Esophagus muscularis mucosa (tissue), 4 donors: ENCODE measurements at places on chromosomes 2 and 18. TPM values are rescaled to one million over a fixed set of nuclear protein-coding genes. Genes with fewer than 3 reads are reported as not detected.

GRCh38 chr18:45874491-45875184, 49.2 kb downstream of the SIGLEC15 start:
- H3K27ac ChIP-seq = no peak overlapping the region
- no peak for DNase-seq
- H3K36me3 ChIP-seq = peaks cover 97% of the 10 kb centered on the region
- H3K4me3 ChIP-seq = no peak overlapping the region

DNA sequence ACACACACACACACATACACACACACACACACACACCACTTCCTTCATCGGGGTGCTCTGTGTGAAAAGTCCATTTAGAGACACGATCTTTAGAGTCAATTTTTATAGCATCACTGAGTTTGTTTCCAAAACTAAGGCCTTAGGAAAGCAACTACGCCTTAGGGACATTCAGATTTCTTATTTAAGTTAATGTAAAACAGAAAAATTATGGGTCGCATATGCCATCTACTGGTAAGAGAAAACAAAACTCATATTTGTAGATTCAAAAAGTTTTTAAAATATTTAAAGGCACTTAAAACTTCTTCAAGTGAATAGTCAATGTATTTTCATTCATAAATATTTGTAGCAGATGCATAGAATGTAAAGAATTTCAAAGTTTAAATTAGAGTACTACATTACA, 166.2 kb downstream of the ATAD2B start:
- no peaks in the 10 kb centered on the region for H3K27me3 ChIP-seq
- DNase-seq = no peak
- H3K4me3 ChIP-seq = no peak overlapping the region
- no peak overlapping the region for H3K27ac ChIP-seq
- peaks cover 25% of the 10 kb centered on the region for H3K36me3 ChIP-seq
- peaks cover 21% of the 10 kb centered on the region for H3K4me1 ChIP-seq

GRCh38 chr2:231640241-231640640, 47.6 kb downstream of the TEX44 start:
- peak overlapping the region; percentile 82 for H3K27ac ChIP-seq
- no peak overlapping the region for H3K4me3 ChIP-seq
- H3K27me3 ChIP-seq = no peaks in the 10 kb centered on the region
- H3K36me3 ChIP-seq = no peaks in the 10 kb centered on the region
- peaks cover 56% of the 10 kb centered on the region for H3K4me1 ChIP-seq

DNA sequence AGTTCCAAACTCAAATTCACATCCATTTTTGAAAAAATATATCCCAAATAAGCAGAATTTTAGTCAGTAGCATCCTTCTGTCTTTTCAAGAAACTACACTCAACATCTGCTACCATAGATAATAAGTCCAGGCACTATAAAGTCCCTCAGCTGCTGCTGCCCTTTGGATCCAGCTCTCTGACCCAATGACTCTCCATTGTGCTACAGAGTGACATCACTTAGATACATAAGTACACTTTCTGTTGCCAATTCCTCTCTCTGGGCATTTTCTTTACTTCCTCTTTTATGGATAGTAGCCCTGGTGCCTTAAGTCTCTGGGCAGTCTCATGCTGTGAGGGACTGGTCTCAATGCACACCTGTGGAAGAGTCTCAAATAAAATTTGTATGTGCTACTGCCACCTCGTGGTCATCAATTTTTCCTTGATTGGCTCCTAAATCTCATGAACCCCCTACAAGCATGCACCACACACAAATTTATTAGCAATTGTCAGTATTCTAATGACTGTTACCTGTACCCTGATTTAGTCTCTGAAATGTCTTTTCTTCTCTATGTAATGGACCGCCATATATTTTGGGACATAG, 219.2 kb downstream of the LRP1B start:
- H3K36me3 ChIP-seq = no peaks in the 10 kb centered on the region
- H3K27ac ChIP-seq = no peak overlapping the region
- DNase-seq = no peak
- no peaks in the 10 kb centered on the region for H3K4me1 ChIP-seq
- H3K4me3 ChIP-seq = no peak overlapping the region

GRCh38 chr2:25833566-25833965, 44.7 kb downstream of the ASXL2 start:
- DNase-seq = no peak
- H3K27me3 ChIP-seq = no peaks in the 10 kb centered on the region
- no peak overlapping the region for H3K27ac ChIP-seq
- H3K4me3 ChIP-seq = no peak overlapping the region
- no peaks in the 10 kb centered on the region for H3K4me1 ChIP-seq

The DUSP19 gene
- 4.6 TPM for total RNA-seq

GRCh38 chr18:36578871-36579710, 249.7 kb downstream of the TPGS2 start:
- H3K27ac ChIP-seq = peak overlapping the region; percentile 73
- H3K4me3 ChIP-seq = no peak overlapping the region
- peak; percentile 74 for DNase-seq
- H3K36me3 ChIP-seq = no peaks in the 10 kb centered on the region
- no peaks in the 10 kb centered on the region for H3K27me3 ChIP-seq

GRCh38 chr2:12099374-12099773, 352.9 kb downstream of the LPIN1 start:
- no peak overlapping the region for H3K4me3 ChIP-seq
- H3K27me3 ChIP-seq = no peaks in the 10 kb centered on the region
- H3K36me3 ChIP-seq = no peaks in the 10 kb centered on the region
- DNase-seq = no peak

GRCh38 chr18:28175150-28175929, 1.6 kb downstream of the CDH2 start:
- peaks cover 85% of the 10 kb centered on the region for H3K27me3 ChIP-seq
- H3K4me1 ChIP-seq = peaks cover 40% of the 10 kb centered on the region
- no peaks in the 10 kb centered on the region for H3K36me3 ChIP-seq

DNA sequence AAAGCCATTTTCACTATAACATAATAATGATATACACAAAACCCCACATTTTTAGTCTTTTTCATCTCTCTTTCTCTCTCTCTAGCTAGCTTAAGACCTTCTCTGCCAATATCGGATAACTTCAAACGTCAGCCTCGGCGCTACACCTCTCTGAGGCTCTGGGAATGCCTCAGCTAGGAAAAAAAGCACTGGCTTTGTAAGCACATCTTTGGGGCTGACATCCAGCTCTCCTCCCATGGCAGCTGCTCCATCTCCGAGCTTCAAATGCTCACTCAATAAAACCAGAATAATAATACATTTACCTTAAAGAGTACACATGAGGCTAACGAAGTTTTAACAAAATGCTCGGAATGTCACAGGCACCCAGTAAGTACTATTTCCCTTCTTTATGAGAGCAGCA, 10.8 kb downstream of the RNU4ATAC start:
- DNase-seq = no peak
- no peaks in the 10 kb centered on the region for H3K36me3 ChIP-seq
- H3K4me3 ChIP-seq = no peak overlapping the region
- peaks cover 42% of the 10 kb centered on the region for H3K4me1 ChIP-seq
- no peaks in the 10 kb centered on the region for H3K27me3 ChIP-seq

The SLC4A3 gene
- total RNA-seq = 30.4 TPM

DNA sequence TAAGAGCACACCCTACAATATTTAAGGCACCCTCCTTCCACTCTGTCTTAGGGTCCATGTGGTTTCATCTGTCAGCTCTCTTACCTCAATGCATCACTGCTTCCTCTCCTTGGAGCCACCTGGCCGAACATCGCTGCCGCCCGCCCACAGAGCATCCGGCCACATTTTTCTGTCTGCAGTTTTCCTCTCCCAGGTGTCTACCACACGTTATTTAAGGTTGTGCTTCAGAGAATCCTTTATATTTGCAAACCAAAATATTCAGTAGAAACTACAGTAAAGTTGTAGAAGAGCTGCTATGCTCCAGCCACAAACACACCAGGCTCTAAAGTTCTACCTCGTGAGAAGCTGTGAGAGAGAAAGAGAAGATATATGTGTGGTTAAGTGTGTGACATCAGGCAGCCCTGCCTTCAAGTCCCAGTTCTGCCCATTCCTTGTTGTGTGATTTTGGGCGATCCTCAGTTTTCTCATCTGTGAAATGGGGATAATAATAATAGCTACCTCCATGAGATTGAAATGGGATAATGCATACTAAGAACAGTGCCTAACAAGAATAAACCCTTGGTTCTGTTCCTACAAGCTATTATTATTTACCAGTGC, 4.9 kb upstream of the STK17B start:
- DNase-seq = no peak
- no peaks in the 10 kb centered on the region for H3K4me1 ChIP-seq
- no peaks in the 10 kb centered on the region for H3K36me3 ChIP-seq
- H3K27ac ChIP-seq = no peak overlapping the region

GRCh38 chr2:197219636-197220035, 90.9 kb downstream of the ANKRD44 start:
- H3K36me3 ChIP-seq = no peaks in the 10 kb centered on the region
- DNase-seq = no peak
- H3K27me3 ChIP-seq = no peaks in the 10 kb centered on the region

- H3K36me3 ChIP-seq = no peaks in the 10 kb centered on the region
- peak overlapping the region; percentile 49 for H3K27ac ChIP-seq
- no peak overlapping the region for H3K4me3 ChIP-seq
These were observed 94.1 kb upstream of the THOC1 start for GRCh38 chr18:361941-362310.

DNA sequence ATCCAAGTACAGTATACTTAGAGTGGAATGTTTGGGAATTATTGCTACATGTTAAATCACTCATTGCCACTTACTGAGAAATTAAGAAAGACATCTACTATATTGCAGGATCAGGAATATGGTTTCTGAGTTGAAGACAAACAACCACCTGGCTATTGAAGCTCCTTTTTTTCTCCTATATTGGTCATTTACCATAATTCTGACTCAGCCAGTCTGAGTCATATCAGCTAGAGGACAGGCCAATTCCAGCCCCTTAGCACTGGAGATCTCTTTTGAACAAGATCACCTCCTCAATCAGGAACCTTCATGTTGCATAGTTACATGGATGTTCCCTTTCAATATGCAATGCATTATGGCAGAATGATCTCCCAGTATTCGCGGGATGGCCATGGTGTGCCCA, 42.7 kb upstream of the CDH19 start:
- no peak overlapping the region for H3K27ac ChIP-seq
- H3K36me3 ChIP-seq = no peaks in the 10 kb centered on the region
- H3K27me3 ChIP-seq = no peaks in the 10 kb centered on the region

The LRRC30 gene
- total RNA-seq = not detected

DNA sequence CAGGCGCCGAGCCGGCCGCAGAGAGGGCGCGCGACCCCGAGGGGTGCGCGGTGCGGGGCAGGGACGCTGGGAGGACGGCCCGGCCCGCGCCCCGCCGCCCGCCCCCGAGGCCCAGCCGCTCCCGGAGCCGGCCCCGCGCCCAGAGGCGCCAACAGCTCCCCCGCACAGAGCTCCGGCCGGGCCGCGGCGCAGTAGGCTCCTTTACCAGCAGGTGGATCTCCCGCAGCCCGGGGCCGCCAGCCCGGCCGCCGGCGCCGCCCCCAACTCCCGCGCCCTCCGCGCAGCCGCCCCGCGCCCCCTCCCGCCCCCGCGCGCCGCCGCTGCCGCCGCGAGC, 258 bp downstream of the MGAT4A start:
- H3K27ac ChIP-seq = peak overlapping the region; percentile 75
- no peak for DNase-seq
- no peaks in the 10 kb centered on the region for H3K27me3 ChIP-seq
- no peaks in the 10 kb centered on the region for H3K36me3 ChIP-seq
